NCI-H2171 (cell line): ENCODE measurements at places on chromosomes 7 and 10.

- DNase-seq: peak; percentile 94
Measured at GRCh38 chr7:1555813-1556543, at the start of gene TMEM184A. Gene TMEM184A, minus strand, starts transcription at chr7:1556205. Its CDS starts 721 bp downstream, at chr7:1555484.

DNA sequence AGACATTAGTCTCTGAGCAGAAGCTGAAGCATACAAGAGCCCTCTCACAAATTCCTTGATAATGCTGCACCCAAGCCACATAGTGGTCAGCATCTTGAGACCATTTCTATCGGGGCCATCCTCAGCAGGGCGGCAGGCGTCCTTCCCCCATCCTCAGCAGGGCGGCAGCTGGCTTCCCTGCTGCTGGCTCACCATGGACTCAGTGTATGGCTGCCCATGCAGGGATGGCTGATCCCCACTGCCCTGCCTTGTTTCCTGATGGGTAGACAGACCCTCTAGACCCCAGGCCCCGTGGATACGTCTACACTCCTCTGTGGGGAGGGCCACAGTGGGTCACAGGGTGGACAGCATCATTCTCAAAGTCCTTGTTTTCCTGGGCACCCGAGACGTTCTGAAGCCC is 406.8 kb downstream of the TCERG1L start:
- DNase-seq: no peak

DNA sequence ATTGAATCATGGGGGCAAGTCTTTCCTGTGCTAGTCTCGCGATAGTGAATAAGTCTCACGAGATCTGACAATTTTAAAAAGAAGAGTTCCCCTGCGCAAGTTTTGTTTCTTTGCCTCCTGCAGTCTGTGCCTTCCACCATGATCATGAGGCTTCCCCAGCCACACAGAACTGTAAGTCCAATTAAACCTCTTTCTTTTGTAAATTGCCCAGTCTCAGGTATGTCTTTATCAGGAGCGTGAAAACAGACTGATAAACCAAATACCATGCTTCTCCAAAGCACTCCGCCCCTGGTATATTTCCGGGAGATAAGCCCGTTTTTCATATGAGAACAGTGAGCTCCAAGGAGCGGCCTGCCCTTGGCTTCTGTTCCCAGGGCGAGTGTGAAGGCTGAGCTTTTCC is 118.9 kb downstream of the EVX1 start:
- DNase-seq: no peak

DNA sequence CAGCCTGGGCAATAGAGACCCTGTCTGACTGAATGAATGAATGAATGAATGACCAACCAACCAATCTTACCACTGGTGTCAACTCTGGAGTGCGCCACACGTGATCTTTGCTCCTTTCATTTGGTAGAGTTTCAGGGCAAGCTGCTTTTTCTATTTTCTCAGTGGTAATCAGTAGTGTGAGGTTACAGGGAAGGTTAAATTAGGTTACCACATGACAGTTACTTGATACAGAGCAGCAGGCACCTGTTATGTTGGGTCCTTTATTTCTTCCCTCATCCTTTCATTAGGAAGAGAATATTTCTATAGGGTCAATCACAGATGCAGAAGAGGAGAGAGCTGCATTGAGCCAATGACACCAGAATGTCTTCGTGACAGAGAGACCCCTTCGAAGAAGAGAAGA is 167.8 kb downstream of the KIAA1217 start:
- DNase-seq: no peak

DNA sequence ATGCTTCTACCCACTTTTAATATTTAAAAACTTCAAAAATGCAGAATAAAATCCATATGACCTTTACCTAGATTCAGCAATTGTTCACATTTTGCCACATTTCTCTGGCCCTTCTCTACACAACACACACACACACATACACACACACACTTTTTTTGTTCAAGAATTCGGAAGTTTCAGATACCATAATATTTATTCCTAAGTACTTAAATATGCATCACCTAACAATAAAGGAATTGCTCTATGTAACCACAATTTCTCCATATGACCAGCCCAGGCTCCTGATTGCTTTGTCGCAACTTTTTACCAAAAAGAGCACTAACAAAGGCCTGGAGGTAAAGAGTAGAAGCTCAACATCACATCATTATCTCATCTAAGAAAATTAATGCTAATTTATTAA is 106.6 kb downstream of the FAS start:
- no peak for DNase-seq

DNA sequence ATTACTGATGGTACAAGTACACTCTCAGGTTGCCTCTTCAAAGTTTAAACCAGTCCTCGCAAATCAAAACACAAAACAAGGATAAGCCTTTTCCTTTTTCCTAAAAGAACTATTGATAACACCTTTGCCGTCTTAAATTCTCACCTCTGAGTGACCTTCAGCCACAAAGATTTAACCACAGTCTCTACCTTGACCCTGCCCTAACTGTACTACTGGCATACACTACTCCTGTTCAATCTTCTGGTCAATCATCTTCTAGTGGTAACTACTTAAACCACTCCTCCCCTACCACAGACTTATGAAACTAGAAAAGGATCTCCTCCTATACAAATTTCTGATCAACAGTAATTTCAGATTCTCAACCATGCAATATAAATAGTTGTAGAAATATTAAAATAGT is 15.1 kb downstream of the UPF2 start:
- no peak for DNase-seq

GRCh38 chr10:42939237-42939636 is 137.6 kb upstream of the RET start:
- DNase-seq: no peak

- no peak for DNase-seq
Measured at GRCh38 chr7:125563557-125563956, 633.9 kb upstream of the POT1 start.

DNA sequence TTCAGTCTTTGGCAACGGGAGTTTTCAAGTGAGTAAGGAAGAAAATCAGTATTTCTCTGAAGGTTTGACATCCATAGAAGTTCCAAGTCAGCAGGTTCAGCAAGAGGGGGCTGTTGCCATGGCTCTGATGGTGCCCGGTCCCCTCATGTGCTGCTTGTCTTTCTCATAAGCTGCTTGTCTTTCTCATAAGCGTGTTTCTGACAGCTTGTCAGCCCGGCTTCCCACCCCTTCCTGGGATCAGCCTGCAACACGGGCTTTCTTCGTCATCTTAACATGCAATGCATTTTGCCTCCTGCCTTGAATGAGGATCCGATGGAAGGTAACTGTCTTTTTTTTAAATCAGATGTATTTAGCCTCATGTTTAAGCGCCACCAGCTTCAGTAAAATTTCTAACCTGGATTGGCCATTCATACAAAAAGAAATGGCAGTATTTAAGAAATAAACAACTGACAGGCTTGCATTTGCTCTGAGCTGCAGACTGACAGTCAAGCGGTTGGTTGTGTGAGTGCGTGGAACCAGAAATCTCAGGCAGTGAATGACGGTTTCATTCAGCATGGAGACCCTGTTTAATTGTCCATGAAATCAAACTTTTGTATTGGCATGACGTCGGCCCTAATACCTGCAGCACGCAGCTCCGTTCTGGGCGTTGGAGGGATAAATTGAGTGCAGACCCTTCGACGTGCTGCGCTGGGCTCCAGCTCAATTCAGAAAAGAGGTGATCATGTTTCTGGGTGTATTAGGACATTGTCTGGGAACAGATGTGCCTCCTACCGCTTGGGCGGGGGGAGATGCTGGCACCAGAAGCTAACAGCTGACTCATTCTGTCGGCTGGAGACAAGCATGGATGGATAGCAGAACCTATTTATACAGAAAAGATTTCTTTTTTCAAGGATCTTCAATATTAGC is 454.7 kb upstream of the FOXK1 start:
- peak; percentile 74 for DNase-seq

GRCh38 chr10:98415731-98416119 is 743 bp upstream of the PYROXD2 start:
- DNase-seq: no peak
